ENCODE measurements at places on chromosomes 1 and 21.

DNA sequence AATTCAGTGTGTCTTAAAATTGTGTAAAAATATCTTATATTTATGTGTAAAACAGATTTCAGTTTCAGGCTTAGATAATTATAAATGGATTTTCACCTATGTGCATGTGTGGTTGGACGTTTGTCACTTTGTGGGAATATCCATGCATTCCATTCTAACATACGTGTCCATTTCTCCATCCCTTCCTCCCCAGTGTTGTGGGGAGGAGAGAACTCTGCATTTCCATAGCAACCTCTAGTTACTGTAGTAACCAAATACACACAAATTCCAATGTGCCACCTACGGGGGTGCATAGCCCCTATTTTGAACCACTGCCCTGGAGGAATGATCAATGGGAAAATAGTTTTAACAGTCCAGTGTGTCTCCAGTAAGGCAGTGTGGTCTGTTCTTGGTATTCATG lies 79.0 kb downstream of the RASAL2 start:
- DNase-seq: no peak

DNA sequence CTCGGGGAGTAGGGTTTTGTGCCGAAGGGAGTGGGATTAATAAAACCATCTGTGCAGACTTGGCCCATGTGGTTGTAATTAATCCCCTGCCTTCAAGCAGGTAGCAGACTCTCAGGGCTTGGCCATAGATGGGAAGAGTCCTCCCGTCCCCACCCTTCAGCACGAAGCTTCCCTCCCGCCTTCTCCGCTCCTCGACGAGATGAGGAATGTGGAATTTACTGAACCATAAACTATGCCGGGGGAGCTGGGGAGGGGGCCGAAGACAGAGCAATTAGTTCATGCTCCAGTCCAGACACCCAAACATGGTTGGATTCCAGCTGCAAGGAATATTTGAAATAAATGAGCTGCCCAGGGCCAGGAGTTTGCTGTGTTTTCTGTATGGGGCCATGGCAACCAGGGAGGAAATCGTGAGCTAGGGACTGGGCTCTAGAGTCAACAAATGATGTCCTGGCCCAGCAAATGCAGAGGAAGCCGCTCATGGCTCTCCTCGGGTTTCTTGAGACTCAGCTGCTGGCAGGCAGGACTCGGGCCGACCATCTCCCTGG lies 78.8 kb downstream of the SPSB1 start:
- no peak for DNase-seq

GRCh38 chr1:94648225-94649007 lies 106.9 kb upstream of the F3 start:
- no peak for DNase-seq

GRCh38 chr1:82560566-82560965 lies 759.8 kb downstream of the ADGRL2 start:
- DNase-seq: no peak

- DNase-seq: no peak
Measured at GRCh38 chr1:68366572-68366971, 83.2 kb downstream of the RPE65 start.

- no peak for DNase-seq
Measured at GRCh38 chr1:5951846-5952410, 40.3 kb downstream of the NPHP4 start.

DNA sequence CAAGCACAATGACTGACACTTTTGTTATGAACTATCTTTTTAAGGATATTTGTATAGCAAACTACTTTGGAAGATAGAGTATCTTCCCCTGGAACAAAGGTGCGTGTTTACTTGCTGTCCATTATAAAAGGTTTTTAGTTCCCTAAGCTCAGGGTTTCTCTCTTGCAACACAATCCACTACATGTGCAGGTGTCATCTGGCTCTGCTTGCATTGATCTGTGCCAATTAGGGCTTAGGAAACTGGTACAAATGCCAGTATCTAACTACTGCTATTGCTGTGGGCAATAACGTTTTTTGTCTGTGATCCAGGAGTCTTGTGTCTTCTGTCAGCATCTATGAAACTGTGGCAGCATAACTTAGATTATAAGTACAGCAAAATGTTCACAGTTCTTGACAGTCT lies 68.3 kb upstream of the ABCD3 start:
- no peak for DNase-seq

GRCh38 chr1:3879099-3879498 lies 21.0 kb downstream of the C1orf174 start:
- DNase-seq: no peak

- no peak for DNase-seq
Measured at GRCh38 chr21:43921571-43921978, 56.6 kb downstream of the AGPAT3 start.

GRCh38 chr1:160629286-160630210 lies 17.3 kb downstream of the SLAMF1 start:
- DNase-seq: no peak

GRCh38 chr1:225428881-225429455 lies 1.1 kb upstream of the LBR start:
- no peak for DNase-seq

GRCh38 chr1:99738858-99739465 lies 27.5 kb downstream of the FRRS1 start:
- no peak for DNase-seq

DNA sequence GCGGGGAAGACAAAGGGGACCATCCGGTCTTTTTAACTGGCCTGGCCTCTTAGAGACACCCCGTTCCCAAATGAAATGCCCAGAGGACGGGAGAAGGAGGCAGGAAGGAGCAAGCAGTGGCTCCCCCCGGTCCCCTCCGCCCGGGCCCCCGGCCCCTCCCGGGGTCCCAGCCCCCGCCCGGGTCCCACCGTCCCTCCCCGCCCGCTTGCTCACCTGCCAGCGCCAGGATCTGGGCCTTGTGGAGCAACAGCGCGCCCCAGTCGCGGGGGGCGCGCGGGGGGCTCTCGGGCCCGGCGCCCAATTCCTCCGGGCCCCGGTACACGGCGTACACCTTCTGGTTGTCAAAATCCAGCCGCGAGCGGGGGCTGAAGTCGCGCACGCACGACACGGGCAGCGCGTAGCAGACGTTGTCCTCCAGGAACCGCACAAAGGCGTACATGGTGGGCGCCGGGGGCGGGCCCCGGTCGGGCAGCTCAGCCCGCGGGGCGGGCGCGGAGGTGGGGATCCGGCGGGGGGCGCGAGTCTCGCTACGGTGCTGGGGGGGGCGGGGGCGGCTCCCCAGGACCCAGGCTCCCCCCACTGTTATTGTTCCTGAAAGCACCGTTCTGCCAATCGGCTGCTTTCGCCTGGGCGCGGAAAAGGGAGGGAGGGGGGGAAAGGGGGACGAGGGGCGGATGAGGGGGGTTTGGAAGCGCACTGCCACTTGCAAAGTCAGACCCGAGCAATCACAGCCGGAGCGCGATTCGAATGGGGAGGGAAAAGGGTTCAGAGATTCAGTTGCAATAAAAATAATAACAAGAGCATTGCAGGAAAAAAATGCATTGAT lies at the start of gene BEND5:
Gene BEND5, minus strand, starts transcription at position 499 of the 826 bp plus-strand sequence. Its CDS starts 60 bp downstream, at position 439.
- peak; percentile 8 for DNase-seq

DNA sequence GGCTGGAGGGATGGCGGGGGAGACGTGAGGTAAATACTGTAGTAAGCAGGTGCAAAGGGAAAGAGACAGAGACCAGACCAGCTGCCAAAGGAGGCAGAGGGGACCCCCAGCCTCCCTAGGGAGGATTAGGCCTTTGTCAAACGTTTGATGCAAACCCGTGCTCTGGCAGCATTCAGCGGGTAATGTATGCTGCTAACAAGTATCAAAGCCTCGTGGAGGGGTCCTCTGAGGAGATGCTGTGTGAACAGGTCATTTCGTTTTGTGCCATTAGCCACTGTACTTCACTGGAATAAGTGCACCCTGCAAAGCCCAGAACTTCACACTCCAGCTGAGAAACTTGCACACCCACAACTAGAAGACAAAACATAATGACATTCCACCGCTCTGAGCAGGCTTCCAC lies 644.5 kb downstream of the NPHP4 start:
- no peak for DNase-seq

DNA sequence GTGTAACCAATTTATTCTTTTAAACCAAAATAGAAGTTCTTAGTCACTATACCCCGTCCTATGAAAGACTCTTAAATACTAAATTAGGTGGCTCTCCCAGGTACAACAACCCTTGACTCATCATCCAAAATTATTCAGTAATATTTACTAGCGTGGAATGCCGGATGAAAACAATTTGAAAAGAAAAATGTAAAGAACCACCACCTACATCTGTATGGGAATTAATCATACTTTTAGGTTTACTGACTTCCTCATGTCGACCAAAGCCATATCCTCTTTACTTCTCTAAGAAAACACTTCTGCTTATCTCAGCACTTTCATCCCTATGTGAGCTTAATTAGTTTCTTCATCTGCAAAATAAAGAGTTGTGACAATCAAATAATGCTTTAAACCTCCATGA lies 139.6 kb downstream of the AKT3 start:
- no peak for DNase-seq

DNA sequence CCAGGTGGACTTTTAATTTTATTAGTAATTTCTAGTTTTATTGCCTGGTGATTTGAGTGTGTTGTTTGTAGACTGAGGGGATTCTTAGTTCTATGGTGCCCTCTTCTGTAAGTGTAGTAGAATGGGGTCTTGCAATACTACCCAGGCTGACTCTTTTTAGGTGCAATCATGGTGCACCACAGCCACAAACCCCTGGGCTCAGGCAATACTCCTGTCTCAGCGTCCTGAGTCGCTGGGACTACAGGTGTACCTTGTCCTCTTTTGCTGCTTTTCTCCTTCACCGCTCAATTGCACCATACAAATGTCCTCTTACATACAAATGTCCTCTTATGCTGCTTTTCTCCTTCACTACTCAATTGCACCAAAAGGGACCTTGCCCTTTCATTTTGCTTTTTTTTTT lies 43.1 kb downstream of the SCP2 start:
- DNase-seq: peak; percentile 27

- no peak for DNase-seq
Measured at GRCh38 chr1:16126743-16127515, 28.9 kb downstream of the EPHA2 start.

DNA sequence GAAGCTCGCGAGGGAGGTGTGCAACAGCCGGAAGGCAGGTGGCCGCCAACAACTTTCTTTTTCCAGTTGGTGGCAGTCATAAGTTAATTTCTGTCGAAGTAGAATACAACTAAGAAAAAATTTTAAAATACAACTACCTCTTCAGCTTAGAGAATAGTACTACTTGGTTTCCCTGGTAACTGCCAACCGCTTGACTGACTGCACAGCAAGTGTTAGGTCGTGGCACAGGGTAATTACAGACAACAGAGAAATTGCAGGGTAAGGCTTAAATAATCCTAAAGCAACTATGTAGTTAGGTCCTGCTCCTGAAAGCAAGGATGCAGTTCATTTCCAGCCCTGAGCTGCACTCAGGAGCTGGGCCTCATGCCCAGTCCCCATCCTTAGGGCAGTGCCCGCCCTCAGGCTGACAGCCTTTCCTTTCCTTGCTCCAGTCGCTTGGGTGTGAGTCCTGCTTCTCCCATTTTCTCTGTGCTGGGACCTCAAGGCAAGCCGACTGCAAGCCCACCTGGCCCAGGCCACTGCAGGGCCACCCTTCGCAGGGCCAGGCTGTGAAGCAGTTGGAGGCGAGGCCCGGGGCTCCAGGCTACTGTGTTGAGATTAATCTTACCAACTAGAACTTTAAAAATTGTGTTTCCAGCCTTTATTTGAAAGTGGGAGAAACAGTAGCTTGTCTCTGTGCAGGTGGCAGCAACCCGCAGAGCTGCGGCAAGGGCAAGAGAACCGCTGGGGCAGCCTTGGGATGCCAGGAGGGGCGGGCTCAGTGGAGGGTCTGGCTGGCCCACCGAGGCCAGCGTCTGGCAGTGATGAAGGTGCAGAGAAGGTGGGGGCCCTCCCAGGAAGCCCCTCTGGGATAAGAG lies 148.3 kb downstream of the PCBP3 start:
- no peak for DNase-seq

DNA sequence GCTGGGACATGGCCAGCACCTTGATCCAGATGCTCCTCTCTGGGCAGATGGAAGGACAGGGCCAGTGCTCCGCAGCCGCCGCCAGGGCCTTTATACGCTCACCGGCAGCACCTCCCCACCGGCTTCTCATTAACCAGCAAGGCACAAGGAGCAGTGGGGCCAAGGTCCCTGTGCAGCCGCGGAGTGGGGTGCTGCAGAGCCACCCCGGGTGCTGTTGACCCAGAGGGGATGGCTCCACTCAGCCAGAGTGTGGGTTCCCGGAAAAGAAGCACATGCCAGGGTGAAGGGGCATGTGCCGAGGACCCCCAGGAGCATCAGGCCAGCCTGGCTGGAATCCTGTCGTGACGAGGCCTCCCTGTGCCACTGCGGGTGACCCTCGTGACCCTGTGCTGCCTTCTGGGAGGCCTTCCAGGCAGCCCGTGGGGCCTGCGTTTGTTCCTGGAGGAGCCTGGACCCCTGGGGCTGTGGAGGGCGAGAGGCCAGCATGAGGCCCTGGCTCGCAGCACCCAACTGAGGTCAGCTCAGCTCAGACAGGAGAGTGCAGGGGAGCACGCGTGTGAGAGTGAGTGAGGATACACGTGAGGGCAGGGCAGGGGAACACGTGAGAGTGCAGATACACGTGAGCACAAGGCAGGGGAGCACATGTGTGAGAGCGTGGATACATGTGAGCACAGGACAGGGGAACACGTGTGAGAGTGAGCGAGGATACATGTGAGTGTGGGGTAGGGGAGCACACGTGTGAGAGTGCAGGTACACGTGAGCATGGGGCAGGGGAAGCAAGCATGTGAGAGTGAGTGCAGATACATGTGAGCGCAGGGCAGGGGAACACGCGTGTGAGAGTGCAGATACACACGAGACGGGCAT lies at the start of gene FTCD:
Gene FTCD, minus strand, starts transcription at position 66 of the 864 bp plus-strand sequence. Its CDS starts 56 bp downstream, at position 10.
- no peak for DNase-seq

GRCh38 chr21:45602106-45602505 lies 41.4 kb upstream of the PCBP3 start:
- DNase-seq: no peak

- peak; percentile 22 for DNase-seq
Measured at GRCh38 chr1:42173155-42173933, 8.8 kb upstream of the GUCA2A start.

DNA sequence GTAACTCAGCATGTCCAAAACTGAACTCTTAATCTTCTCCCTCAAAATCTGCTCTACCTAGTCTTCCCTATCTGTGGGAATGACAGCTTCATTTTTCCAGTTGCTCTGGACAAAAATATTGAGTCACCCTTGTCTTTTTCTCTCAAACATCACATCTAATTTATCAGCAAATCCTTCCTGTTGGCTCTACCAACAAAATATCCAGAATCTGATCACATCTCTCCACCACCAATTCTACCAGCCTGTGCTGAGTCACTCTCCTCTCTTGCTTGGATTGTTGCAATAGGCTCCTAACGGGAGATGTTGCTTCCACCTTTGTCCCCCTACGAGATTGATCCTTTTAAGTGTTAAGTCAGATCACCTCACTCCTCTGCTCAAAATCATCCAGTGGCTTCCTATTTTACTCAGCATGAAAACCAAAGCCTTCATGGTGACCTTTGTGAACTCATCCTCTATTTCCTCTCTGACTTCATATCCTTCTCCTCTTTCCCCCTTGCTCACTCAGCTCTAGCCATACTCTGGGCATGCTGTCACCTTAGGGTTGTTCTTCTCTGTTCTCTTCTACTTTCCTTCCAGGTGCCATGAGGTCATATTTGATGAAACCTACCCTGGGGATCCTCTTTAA lies 21.5 kb upstream of the SMYD2 start:
- no peak for DNase-seq

GRCh38 chr1:223708001-223708359 lies 4.4 kb upstream of the CAPN2 start:
- DNase-seq: peak; percentile 88

GRCh38 chr1:36988741-36989193 lies 45.5 kb downstream of the GRIK3 start:
- DNase-seq: no peak
